ENCODE measurements at places on chromosomes 1 and 21. TPM values are rescaled to one million over a fixed set of nuclear protein-coding genes. Genes with fewer than 3 reads are reported as not detected.

DNA sequence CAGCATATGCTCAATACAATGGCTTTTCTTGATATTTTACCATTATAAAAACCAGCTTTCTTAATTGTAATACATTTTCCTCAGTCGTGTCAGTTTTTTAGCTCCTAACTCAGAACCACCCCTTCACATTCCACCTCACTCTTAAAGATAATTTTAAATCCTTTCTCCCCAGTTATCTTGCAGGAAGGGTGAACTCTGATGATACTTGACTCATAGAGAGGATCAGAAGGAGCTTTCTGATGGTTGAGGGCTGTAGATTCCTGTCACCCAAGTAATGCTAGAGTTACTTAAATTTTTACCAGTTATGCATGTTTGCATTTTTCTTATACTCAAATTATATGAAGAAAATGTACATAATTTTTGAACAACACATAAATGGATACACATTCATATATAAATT is 233.7 kb downstream of the NCAM2 start:
- H3K4me1 ChIP-seq = no peaks in the 10 kb centered on the region
- H3K27ac ChIP-seq = no peak overlapping the region
- no peaks in the 10 kb centered on the region for H3K27me3 ChIP-seq

DNA sequence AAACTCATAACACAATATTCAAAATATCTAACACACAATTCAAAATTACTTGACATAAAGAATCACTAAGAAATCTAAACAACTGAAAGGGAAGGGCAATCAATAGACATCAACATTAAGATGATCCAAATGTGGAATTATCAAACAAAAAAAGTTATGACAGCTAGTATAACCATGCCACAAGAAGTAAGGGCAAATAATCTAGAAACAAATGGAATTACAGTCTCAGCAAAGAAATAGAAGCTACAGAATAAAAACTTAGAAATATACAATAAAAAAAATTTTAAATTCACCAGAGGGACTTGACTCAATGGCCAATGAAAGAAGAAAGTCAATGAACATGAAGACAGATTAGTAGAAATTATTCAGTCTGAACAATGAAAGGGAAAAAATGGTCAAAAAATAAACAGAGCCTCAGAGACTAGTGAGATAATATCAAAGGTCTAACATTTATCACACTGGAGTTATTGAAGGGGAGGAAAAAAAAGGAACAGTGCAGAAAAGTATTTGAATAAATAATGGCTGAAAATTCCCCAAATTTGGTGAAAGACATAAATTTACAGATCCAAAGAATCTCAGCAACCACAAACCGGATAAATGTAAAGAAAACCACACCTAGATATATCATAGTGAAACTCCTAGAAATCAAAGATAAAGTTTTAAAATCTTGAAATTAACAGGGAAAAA is 41.8 kb downstream of the BARHL2 start:
- H3K27ac ChIP-seq = no peak overlapping the region
- no peaks in the 10 kb centered on the region for H3K27me3 ChIP-seq
- no peaks in the 10 kb centered on the region for H3K4me1 ChIP-seq
- no peak overlapping the region for H3K4me3 ChIP-seq
- DNase-seq = no peak
- H3K36me3 ChIP-seq = peaks cover 7% of the 10 kb centered on the region

DNA sequence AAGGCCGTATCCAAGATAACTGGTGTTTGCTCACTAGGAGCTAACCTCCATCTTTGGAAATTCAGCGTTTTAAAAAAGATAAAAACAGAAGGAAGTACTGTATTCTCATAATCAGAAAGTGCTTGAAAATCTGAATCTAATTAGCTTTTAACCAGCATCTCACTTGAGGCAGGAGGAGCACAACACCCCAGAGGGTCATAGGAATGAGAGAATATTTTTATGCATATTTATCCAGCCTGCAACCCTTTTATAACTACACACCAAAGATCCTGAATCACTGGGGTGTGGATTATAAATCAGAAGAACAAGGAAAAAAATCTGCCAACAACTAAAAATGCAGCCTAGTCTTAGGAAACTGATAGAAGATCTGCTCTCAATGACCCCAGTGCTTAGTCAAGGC is 68.0 kb upstream of the PTCH2 start:
- H3K27me3 ChIP-seq = no peaks in the 10 kb centered on the region
- H3K4me1 ChIP-seq = no peaks in the 10 kb centered on the region
- no peak overlapping the region for H3K4me3 ChIP-seq
- no peak overlapping the region for H3K27ac ChIP-seq

DNA sequence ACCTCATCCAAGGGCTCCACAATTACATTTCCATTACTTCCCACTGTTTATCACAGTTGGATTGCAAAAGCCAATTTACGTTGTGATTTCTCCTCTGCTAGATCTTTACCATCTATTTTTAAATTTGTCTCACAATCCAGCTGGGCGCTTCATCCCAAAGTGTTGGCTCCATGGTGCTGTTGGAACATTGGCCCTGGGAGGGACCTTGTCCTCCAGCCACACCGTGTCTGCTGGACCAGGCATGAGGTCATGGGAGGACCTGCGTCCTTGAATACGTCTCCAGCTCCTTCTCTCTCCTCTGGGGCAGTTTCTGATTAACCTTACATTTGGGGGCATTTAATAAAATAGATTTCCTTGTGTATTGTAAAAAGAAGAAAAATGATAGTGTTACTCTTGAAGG is 125.4 kb downstream of the KCNJ6 start:
- H3K4me3 ChIP-seq = no peak overlapping the region
- H3K4me1 ChIP-seq = no peaks in the 10 kb centered on the region
- H3K36me3 ChIP-seq = no peaks in the 10 kb centered on the region
- DNase-seq = no peak

DNA sequence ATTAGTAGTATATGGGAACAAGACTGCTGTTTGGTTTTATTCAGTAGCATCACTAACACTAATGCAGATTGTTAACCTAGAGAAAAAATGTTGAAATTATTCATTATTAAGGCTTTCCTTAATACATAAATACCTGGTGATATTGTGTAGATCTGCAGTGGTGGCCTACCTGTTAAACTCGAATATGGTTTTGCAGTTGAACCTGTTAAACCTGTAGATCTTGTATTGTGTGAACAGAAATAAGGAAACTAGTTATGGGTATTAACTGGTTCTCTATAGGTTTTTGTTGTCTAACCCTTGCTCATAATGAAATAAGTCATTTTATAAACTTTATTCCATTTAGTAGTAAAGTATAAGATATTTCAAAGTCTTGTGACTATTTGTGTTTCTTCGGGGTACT is 23.9 kb downstream of the PKN2 start:
- H3K27me3 ChIP-seq = no peaks in the 10 kb centered on the region
- no peak for DNase-seq
- H3K4me3 ChIP-seq = no peak overlapping the region
- no peaks in the 10 kb centered on the region for H3K4me1 ChIP-seq

- H3K4me1 ChIP-seq = peaks cover 11% of the 10 kb centered on the region
- H3K27ac ChIP-seq = no peak overlapping the region
- no peaks in the 10 kb centered on the region for H3K27me3 ChIP-seq
These were observed 23.6 kb downstream of the ZBTB18 start for GRCh38 chr1:244074559-244075171.

- H3K27me3 ChIP-seq = no peaks in the 10 kb centered on the region
- no peaks in the 10 kb centered on the region for H3K4me1 ChIP-seq
- H3K36me3 ChIP-seq = no peaks in the 10 kb centered on the region
These were observed 19.4 kb downstream of the HSD11B1 start for GRCh38 chr1:209723756-209724693.

DNA sequence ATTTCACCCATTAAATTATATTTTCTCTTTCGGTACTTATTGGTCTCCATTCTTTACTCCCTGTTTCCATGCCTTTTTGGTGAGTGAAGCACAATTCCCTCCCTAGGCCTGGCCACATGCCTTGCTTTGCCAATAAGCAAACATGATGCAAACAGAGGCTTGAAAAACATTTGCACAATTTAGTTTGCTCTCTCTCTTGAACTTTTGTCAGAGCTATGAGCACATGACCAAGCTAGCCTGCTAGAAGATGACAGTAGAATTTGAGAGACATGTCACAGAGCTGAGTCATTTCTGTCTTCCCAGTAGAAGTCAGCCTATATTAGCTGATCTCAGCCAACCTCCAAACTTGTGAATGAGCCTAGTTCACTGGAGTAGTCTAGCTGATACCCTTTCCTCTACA is 24.6 kb downstream of the ANGPTL3 start:
- H3K4me3 ChIP-seq = no peak overlapping the region
- H3K4me1 ChIP-seq = no peaks in the 10 kb centered on the region
- H3K27me3 ChIP-seq = no peaks in the 10 kb centered on the region
- DNase-seq = no peak
- no peak overlapping the region for H3K27ac ChIP-seq
- H3K36me3 ChIP-seq = no peaks in the 10 kb centered on the region

DNA sequence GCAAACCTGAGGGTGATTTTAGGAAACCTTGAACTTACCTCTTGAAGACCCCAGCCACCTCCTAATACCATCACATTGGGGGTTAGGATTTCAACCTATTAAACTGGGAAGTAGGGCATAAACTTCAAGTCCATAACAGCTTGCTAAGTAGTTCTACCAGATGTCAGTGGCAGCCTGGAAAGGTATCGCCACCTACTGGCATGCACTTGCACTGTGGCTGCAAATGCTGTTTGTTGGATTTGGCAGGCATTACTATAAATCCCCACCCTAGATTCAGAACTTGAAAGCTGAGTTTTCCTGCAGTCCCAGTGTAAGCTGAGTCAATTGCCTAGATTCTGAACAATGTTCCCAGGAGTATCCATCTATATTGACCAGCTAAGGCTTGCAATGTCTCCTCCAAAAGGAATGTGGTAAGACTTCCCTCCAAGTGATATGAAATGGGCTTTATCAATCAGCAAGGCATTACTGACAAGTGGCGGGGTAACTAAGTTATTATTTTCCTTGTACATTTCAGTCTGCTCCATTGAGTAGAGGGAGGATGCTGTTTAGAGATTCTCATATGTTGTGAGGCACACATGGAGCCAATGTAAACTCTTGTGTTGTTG is 474.5 kb downstream of the PTPRC start:
- no peaks in the 10 kb centered on the region for H3K36me3 ChIP-seq
- no peak overlapping the region for H3K27ac ChIP-seq
- no peak overlapping the region for H3K4me3 ChIP-seq
- DNase-seq = peak; percentile 74
- peaks cover 15% of the 10 kb centered on the region for H3K4me1 ChIP-seq

GRCh38 chr1:201089596-201089995 is 22.6 kb downstream of the CACNA1S start:
- H3K27ac ChIP-seq = no peak overlapping the region
- no peaks in the 10 kb centered on the region for H3K4me1 ChIP-seq
- no peaks in the 10 kb centered on the region for H3K36me3 ChIP-seq
- no peak overlapping the region for H3K4me3 ChIP-seq

DNA sequence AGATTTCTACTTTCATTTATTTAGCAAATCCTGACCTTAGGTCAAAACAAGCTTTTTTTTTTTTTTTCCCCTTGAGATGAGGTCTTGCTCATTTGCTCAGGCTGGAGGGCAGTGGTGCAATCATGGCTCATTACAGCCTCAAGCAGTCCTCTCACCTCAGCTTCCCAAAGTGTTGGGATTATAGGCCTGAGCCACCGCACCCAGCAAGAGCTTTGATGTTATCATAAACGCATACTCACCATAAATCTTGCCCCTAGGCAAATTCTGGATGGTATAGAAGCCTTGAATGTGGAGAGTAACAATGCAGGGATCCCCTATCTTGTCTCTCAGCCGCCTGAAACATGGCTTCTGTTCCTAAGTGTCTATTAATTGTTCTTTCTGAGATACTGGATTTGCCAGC is 24.8 kb upstream of the CLDN8 start:
- no peak overlapping the region for H3K4me3 ChIP-seq
- no peaks in the 10 kb centered on the region for H3K36me3 ChIP-seq
- no peaks in the 10 kb centered on the region for H3K27me3 ChIP-seq

The RBM11 gene
- total RNA-seq = 8.3 TPM

The MMP23B gene
- 15.8 TPM for total RNA-seq

The OLIG2 gene
- 0.04 TPM for total RNA-seq

The SMIM1 gene
- total RNA-seq = not detected
